ENCODE measurements at places on chromosomes 12 and 14.

DNA sequence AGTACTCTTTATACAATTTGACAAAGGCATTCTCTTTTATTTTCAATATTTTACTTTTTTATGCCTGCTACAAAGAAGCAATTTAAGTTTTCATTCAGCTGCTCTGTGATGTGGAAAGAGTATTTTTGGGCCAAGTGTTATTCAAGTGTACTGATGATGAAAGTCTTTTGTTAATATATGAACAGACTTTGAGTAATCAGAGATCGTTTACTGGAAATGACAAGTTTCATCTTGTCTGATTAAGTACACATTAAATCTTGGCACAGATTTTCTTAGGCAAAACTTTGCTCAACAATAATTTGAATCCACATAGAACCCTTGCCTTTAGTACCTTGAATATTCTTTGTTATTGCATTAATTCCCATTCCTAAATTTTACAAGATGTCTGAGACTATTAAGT is 13.3 kb upstream of the PZP start:
- DNase-seq: no peak

GRCh38 chr12:10252201-10252600 is 39.5 kb downstream of the GABARAPL1 start:
- no peak for DNase-seq

GRCh38 chr14:102848830-102849525 is 71.7 kb downstream of the TRAF3 start:
- DNase-seq: no peak

- no peak for DNase-seq
Measured at GRCh38 chr14:81849714-81850113, 316.1 kb upstream of the SEL1L start.

GRCh38 chr14:20179218-20179617 is 11.5 kb upstream of the OR11G2 start:
- DNase-seq: no peak

- no peak for DNase-seq
Measured at GRCh38 chr12:66495709-66496108, 183.2 kb downstream of the GRIP1 start.

DNA sequence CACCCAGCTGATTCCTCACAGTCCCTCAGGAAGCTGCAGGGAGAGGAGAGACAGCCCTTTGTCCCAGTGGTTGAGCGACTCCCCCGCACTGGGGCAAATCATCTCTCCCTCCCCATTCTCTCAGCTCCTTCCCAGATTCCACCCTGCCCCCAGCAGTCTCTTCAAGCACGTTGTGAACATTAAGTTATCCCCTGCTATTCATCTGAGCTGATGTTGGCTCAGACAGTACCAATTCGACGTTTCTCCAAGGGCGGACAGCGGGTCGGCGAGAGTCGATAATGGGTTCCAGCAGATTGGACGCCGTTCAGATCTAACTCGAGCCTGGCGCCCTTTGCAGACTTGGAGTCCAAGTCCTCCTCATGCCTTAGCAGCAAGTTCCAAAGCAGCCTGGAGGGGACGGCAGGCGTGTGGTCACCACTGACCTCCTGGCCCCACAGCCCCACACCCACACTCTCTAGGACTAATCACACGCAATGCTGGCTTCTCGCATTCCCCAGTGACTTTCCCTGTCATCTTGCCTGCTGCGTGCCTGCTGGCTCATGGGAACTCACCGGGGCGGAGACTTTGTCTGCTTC is 245.9 kb downstream of the CHST11 start:
- no peak for DNase-seq

Measured in activated CD4-positive, alpha-beta T cell treated with anti-CD3 and anti-CD28 coated beads, Interleukin-2, amount 50 U/mL, for 48 hours (primary cell).